ENCODE measurements at places on chromosomes 2 and 18. TPM values are rescaled to one million over a fixed set of nuclear protein-coding genes. Genes with fewer than 3 reads are reported as not detected.

- DNase-seq: no peak
Measured at GRCh38 chr2:57622009-57622408, 424.6 kb upstream of the VRK2 start.

DNA sequence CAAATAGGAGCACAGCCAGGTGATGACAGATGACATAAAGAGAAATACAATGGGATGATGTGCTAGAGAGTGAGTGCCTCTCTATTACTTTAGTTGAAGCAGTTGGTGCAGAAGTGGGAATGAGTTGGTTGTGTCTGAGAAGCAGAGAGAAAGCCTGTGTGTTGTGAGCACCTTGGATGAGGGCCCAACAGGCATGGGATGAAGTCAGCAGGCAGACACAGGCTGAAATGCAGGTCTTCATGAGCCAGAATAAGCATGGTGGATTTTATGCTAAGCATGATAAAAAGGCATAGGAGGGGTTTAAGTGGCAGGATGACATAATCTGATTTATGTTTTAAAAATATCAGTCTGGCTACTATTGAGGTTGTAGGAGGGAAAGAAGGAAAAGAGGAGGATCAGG lies 71.5 kb downstream of the KLHL14 start:
- DNase-seq: no peak

DNA sequence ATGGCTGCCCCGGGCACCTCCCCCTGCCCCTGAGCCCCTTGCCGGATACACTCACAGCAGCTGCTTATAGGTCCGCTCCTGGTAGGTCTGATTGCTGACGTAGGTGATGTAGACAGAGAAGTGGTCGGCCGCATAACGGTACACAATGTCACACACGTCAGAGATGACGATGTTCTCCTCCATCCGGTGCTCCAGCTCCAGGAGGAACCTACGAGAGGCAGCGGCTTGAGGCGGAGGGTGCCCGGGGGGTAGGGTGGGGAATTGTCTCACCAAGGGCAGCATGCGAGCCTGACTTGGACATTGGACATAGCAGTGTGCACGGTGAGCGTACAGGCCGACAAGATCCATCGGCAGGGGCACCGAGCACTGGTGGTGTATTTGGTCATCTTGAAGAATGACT lies 22.8 kb downstream of the SNORC start:
- no peak for DNase-seq

GRCh38 chr2:111154758-111155157 lies 34.0 kb downstream of the BCL2L11 start:
- DNase-seq: no peak

DNA sequence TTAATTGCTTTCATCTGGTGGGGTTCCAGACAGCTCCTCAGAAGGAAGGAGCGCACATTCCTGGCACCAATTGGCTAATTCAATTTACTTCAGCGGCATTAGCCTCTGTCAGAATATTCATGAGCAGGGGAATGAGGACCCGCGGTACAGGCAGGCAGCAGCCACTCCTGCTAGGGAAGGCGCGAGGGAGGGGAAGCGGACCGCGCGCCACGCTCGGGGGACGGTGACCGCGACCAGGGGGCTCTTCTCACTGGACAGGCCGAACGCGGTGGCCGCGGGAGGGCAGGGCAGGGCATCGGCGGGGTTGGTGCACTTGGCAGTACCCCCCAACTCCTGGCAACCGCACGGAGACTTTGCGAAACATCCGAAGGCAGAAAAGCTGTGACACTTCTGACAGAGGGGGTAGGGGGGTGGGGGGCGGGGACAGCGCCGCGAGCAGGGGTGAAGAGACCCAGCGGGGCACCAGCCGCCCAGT lies at the start of gene CDH20:
CDH20 (plus strand) TSS at position 160 of the 475 bp plus-strand sequence.
- no peak for DNase-seq

GRCh38 chr18:9869715-9870430 lies 15.9 kb upstream of the TXNDC2 start:
- no peak for DNase-seq

GRCh38 chr2:149375801-149376361 lies 45.5 kb downstream of the LYPD6 start:
- no peak for DNase-seq

DNA sequence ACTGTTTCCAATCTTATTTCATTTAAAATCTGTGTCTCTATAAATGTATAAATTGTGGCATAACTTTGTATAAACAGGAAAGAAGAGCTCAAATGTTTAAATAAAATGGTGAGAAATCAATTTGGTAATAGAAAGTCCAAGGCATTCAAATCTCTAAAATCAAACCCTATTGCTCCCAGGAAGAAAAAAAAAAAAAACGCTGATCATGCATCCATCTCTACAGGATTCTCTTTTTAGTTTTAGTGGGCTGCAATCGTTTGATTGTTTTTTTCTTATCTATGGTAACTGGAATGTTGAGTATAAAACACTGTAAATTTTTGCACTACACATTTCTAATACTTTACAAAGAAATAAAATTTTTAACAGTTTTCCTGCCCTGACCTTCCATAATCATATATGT lies 75.6 kb downstream of the NCKAP1 start:
- DNase-seq: no peak

- no peak for DNase-seq
Measured at GRCh38 chr2:60335533-60336237, 217.8 kb downstream of the BCL11A start.

DNA sequence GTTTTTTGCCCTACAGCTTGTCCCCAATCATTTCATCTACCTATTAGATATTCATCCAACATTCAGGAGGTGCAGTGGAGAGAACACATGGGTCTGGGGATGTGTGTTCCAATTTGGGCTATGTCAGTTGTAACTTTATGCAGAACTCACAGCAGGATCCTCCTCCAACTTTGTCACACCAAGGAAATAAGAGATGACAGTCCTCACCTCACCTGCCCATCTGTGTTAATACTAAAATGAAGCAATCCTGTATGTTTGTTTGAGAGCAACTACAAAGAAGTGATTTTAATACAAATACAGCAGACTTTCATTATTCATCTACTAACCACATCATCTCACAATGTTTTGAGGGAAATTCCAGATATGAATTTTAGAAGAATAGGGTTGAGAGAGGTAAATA lies 126.7 kb downstream of the ARHGAP15 start:
- DNase-seq: no peak

The MC2R gene
- not detected for total RNA-seq

The MGAT4A gene
- 44.0 TPM for total RNA-seq

The LAPTM4A gene
- 200 TPM for total RNA-seq

The BCL2 gene
- 29.3 TPM for total RNA-seq

All from thoracic aorta (tissue), 2 donors.